ENCODE measurements at places on chromosomes 16 and 17. TPM values are rescaled to one million over a fixed set of nuclear protein-coding genes. Genes with fewer than 3 reads are reported as not detected.

DNA sequence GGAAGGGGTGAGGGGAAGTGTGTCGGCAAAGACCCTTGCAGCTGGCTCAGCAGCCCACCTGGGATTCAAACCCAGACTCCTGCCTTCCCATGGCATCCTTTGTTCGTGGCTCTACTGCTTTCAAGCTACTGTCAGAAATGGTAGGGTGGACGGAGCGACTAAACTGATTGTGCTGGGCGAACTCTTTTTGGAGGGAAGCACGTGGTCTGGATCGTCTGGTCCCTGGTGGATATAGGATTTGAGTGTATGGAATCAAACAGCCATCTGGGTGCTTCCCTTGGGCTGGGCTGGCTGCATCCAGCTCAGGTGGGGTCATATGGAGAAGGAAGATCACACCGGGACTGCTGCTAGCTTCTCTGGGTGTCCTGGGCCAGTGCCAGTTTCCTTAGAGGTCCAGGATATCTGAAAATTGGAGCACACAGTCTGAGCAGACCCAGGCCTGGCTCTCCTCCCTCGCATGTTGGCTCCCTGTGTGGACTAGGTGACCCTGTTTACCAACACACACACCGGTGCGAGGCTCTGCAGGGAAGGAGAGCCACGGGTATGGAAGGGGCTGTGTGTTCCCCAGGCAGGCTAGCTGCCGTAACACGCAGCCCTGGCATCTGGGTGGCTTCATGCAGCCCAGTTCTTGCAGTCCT lies 8.6 kb downstream of the CMIP start:
- DNase-seq = no peak

- no peak for DNase-seq
Measured at GRCh38 chr17:30326809-30327208, 7.0 kb downstream of the TMIGD1 start.

Gene LPO
- total RNA-seq = 0.62 TPM

DNA sequence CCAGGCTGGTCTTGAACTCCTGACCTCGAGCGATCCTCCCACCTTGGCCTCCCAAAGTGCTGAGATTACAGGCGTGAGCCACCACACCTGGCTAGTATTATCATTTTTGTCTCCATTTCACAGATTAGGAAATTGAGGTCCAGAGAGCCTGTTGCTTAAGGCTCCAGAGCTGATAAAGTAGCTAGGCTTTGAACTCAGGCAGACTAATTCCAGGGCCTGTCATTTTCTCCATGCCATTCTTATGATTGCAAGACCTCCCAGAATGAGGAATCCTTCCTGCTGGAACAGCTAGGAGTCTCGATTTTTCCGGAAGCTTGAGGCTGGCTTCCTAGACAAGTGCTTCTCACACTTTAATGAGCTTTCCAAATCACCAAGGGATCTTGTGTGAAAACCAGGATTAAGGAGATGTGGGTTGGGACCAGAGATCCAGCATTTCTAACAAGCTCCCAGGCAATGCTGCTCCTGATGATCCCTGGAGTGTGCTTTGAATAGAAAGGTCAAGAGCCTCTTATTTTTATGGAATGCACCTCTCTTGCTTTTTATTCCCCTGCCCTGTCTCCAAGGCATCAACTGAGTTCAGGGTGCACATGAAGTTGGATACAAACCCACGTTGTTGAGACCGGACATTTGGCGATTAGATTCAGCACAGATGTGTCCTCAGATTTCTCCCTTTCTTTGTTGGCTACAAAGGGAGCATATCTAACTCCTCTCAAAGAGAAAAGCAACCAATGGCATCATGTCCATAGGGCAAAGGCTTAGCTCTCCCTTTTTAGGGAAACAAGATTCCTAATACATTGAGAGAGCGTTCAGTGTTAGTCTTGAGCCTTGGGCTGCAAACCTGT lies 40.3 kb upstream of the FAM20A start:
- DNase-seq = no peak

GRCh38 chr16:11819798-11820197 lies 22.7 kb upstream of the ZC3H7A start:
- DNase-seq = no peak

Gene HSF5
- 0.24 TPM for total RNA-seq

All from GM23338 (cell line).